Sigmoid colon (tissue), 7 donors: ENCODE measurements at places on chromosomes 16 and 17. TPM values are rescaled to one million over a fixed set of nuclear protein-coding genes. Genes with fewer than 3 reads are reported as not detected.

The ATP2A1 gene
- not detected for total RNA-seq

The RNF222 gene
- total RNA-seq = not detected

The DGKE gene
- 20.3 TPM for total RNA-seq

The RNF43 gene
- total RNA-seq = 0.14 TPM

The GAST gene
- total RNA-seq = not detected

The MYO18A gene
- total RNA-seq = 48.4 TPM

The CFAP52 gene
- 0.99 TPM for total RNA-seq

The CES5A gene
- not detected for total RNA-seq

The CSH2 gene
- total RNA-seq = not detected

The SLC6A4 gene
- not detected for total RNA-seq

The HAS3 gene
- 0.95 TPM for total RNA-seq

The C17orf100 gene
- total RNA-seq = 2.1 TPM

The NDE1 gene
- 27.1 TPM for total RNA-seq

The G6PC1 gene
- total RNA-seq = not detected

The OR3A3 gene
- total RNA-seq = not detected

The HEATR9 gene
- not detected for total RNA-seq

The PNPO gene
- 14.3 TPM for total RNA-seq

The MRPL27 gene
- total RNA-seq = 64.0 TPM

The CCDC144A gene
- 21.2 TPM for total RNA-seq

The TSPAN10 gene
- total RNA-seq = 0.36 TPM

The RBFOX1 gene
- not detected for total RNA-seq

The C16orf92 gene
- not detected for total RNA-seq

The RCVRN gene
- 0.36 TPM for total RNA-seq

The MNT gene
- total RNA-seq = 15.5 TPM

The SLC5A11 gene
- total RNA-seq = not detected

The OTOP3 gene
- not detected for total RNA-seq

The PABPN1L gene
- total RNA-seq = not detected

The KRT28 gene
- not detected for total RNA-seq

The KRT9 gene
- not detected for total RNA-seq

The CDH13 gene
- 17.6 TPM for total RNA-seq

The RNF112 gene
- 3.8 TPM for total RNA-seq

The TBC1D3L gene
- 10.4 TPM for total RNA-seq

The SMIM5 gene
- total RNA-seq = 0.82 TPM

The INTS2 gene
- total RNA-seq = 10.2 TPM

The SHISA6 gene
- total RNA-seq = 0.36 TPM

The PPM1E gene
- total RNA-seq = 0.55 TPM

The EPOP gene
- 0.36 TPM for total RNA-seq

The ACOX1 gene
- 34.6 TPM for total RNA-seq

The INO80E gene
- 49.2 TPM for total RNA-seq

The CCR7 gene
- not detected for total RNA-seq

The COQ7 gene
- total RNA-seq = 19.7 TPM

The ZNF624 gene
- 2.5 TPM for total RNA-seq

The KCNAB3 gene
- 2.1 TPM for total RNA-seq
